Aorta (tissue), 5 donors: ENCODE measurements at places on chromosomes 6 and 20. TPM values are rescaled to one million over a fixed set of nuclear protein-coding genes. Genes with fewer than 3 reads are reported as not detected.

The TFAP2A gene
- total RNA-seq, result 0.63 TPM

The TXLNB gene
- 1.5 TPM for total RNA-seq

The NFATC2 gene
- total RNA-seq, result 11.7 TPM

The IL17A gene
- not detected for total RNA-seq

The LHFPL5 gene
- not detected for total RNA-seq

GRCh38 chr6:315921-316752, 23.9 kb downstream of the DUSP22 start:
- H3K36me3 ChIP-seq, result no peaks in the 10 kb centered on the region
- DNase-seq, result no peak
- no peak overlapping the region for H3K4me3 ChIP-seq

The HLA-DPA1 gene
- 122 TPM for total RNA-seq

DNA sequence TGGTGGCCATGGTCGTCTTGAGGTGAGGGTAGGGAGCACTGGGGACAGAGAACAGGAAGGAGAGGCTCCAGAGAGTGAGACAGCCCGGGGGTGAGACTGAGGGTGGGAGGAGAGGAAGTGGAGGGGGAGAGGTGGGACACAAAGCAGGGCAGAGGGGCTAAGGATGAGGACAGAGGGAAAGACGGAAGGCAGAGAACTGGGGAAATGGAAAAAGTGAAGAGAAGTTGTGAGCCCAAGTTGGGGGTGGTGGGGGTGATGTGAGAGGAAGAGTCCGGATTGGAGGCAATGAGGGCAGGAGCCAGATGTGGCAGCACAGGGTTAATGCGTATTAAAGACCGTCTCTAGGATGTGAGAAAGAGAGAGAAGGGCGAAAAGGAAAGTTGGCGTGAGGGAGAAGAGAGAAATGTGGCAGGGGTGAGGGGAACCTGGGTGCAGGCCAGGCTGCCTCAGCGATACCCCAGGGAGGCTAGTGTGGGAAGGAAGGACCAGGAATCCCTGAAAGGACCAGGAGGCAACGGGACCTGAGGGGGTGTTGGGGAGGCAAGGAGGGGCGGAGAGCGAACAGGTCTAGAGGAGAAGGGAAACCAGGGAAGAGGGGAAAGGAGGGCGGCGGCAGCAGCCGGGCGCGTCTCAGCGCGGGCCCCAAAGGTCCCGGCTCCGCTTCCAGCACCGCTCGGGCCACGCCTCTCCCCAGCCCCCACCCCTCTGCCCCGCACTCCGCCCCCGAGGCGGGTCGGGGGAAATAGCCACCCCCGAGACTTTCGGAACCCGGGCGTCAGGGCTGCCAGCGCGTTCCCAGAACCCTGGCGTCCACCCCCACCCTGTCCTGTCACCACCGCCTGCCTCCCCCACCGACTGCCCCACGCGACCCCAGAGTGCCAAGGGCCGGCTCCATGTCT, at the start of gene PPP1R18:
Gene PPP1R18 (minus strand): TSS at position 637 of the 899 bp plus-strand sequence. CDS start 627 bp downstream, at position 10.
- no peaks in the 10 kb centered on the region for H3K27me3 ChIP-seq
- no peaks in the 10 kb centered on the region for H3K4me1 ChIP-seq
- peak within 1 kb of the TSS; percentile 72 for H3K4me3 ChIP-seq
- peak within 1 kb of the TSS; percentile 80 for H3K27ac ChIP-seq

DNA sequence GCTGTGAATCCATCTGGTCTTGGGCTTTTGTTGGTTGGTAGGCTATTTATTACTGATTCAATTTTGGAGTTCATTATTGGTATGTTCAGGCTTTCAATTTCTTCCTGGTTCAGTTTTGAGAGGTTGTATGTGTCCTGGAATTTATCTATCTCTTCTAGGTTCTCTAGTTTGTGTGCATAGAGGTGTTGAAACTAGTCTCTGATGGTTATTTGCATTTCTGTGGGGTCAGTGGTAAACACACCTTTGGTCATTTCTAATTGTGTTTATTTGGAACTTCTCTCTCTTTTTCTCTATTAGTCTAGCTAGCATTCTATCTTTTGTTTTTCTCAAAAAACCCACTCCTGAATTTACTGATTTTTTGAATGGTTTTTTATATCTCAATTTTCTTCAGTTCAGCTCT, 70.1 kb upstream of the IRAK1BP1 start:
- no peak overlapping the region for H3K4me3 ChIP-seq
- no peaks in the 10 kb centered on the region for H3K36me3 ChIP-seq
- no peak for DNase-seq
- H3K27ac ChIP-seq, result no peak overlapping the region
- no peaks in the 10 kb centered on the region for H3K4me1 ChIP-seq

GRCh38 chr20:9507544-9508239, 6.7 kb upstream of the LAMP5 start:
- no peak for DNase-seq
- H3K4me3 ChIP-seq, result no peak overlapping the region
- H3K27me3 ChIP-seq, result no peaks in the 10 kb centered on the region
- H3K4me1 ChIP-seq, result no peaks in the 10 kb centered on the region
- no peak overlapping the region for H3K27ac ChIP-seq
- H3K36me3 ChIP-seq, result no peaks in the 10 kb centered on the region

- DNase-seq, result no peak
- no peaks in the 10 kb centered on the region for H3K4me1 ChIP-seq
- H3K4me3 ChIP-seq, result no peak overlapping the region
- H3K36me3 ChIP-seq, result no peaks in the 10 kb centered on the region
- no peaks in the 10 kb centered on the region for H3K27me3 ChIP-seq
Measured at GRCh38 chr6:4489538-4489937, 286.7 kb upstream of the CDYL start.

DNA sequence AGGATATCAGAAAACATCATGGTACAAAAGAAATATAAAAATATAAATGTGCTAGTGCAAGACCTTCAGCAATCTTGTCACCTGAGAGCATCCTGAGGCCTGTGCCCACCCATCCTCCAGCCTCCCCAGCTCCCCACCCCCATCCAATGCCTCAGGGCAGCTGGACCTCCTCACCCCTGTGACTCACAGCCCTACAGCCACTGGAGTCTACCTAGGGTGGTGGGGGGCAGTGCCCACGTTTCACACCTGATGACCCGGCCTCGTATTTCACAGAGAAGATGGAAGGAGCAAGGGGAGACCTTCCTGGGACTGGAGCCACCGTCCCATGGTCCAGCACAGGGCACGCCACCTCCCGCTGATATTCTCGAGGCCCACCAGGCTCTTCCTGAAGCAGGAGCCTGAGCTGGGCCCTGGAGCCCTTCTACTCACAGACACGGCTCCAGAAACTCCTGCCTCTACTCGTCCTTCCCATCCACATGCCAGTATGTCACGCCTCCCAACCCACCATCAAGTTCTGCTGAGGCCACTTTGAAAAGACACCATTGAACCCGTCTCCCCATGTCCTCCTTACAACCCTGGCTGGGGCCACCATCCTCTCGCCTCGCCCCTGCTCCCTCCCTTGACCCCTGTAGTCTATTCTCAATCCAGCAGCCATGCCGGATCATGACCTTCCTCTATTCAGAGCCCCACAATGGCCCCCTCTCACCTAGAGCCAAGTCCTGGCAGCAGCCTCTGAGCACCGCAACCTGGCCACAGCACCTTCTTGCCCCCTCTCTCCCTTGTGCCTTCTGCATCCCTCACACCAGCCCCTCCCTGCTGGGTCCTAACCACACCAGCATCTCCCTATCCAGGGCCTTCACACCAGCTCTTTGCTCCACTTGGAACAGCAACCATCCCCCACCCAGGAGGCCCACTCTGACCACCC, 13.3 kb downstream of the APMAP start:
- no peak overlapping the region for H3K4me3 ChIP-seq
- no peaks in the 10 kb centered on the region for H3K36me3 ChIP-seq
- H3K27me3 ChIP-seq, result no peaks in the 10 kb centered on the region
- no peaks in the 10 kb centered on the region for H3K4me1 ChIP-seq

DNA sequence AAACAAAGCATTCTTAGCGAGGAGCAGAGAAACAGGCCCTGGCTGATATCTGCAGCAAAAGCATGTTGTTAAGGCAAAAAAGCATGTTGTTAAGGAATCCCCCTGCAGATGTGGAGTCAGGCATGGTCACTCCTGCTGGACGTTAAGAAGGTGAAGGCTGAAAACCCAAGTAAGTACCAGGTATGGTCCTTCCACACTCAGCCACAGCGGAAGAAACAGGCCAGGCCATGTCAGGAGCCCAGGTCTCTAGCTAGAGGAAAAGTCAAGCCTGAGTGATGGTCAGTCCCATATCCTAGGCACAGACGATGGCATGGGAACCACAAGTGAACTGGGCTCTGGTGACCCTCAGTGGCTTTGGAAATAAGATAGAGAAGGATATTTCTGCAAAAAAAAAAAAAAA, 32.5 kb upstream of the MAS1L start:
- H3K27ac ChIP-seq, result no peak overlapping the region
- no peaks in the 10 kb centered on the region for H3K4me1 ChIP-seq
- no peak overlapping the region for H3K4me3 ChIP-seq

- no peak for DNase-seq
- no peaks in the 10 kb centered on the region for H3K4me1 ChIP-seq
- no peak overlapping the region for H3K27ac ChIP-seq
- H3K27me3 ChIP-seq, result peaks cover 4% of the 10 kb centered on the region
- peak overlapping the region; percentile 74 for H3K4me3 ChIP-seq
Measured at GRCh38 chr6:117264369-117264691, 1.0 kb upstream of the VGLL2 start.

The BMP7 gene
- total RNA-seq, result 0.52 TPM

- H3K4me3 ChIP-seq, result no peak overlapping the region
- H3K36me3 ChIP-seq, result no peaks in the 10 kb centered on the region
- no peak for DNase-seq
Measured at GRCh38 chr6:50655848-50656453, 57.4 kb upstream of the TFAP2D start.

- H3K4me3 ChIP-seq, result no peak overlapping the region
- H3K27ac ChIP-seq, result no peak overlapping the region
- no peak for DNase-seq
- H3K4me1 ChIP-seq, result no peaks in the 10 kb centered on the region
- H3K27me3 ChIP-seq, result no peaks in the 10 kb centered on the region
Measured at GRCh38 chr6:154218301-154218700, 138.3 kb downstream of the IPCEF1 start.

DNA sequence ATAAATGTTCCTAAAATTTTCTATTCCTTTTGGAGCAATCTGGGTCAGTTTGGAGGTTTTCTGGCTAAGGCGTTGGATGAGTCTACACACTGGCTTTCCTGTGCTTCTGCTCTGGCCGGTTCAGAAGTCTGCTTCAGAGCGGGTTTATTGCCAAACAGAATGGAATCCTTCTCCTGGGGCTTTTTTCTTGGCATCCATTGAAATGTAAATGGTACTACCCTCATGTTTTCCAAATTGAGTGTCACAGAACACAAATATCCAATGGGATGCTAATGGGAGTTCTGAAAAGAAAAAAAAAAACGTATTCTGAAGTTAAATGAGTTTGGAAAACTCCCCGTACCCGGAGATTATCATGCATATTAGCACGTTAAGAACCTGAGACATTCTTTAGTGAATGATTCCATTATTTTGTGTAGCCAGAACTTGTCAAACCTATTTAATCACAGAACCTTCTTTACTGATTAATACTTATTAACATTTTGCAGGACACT, 930.3 kb downstream of the QKI start:
- no peak for DNase-seq
- H3K36me3 ChIP-seq, result no peaks in the 10 kb centered on the region
- no peaks in the 10 kb centered on the region for H3K4me1 ChIP-seq
- H3K4me3 ChIP-seq, result no peak overlapping the region
- H3K27ac ChIP-seq, result no peak overlapping the region

The THBD gene
- total RNA-seq, result 79.8 TPM

- H3K27ac ChIP-seq, result no peak overlapping the region
- H3K4me1 ChIP-seq, result no peaks in the 10 kb centered on the region
- H3K27me3 ChIP-seq, result no peaks in the 10 kb centered on the region
- no peak for DNase-seq
Measured at GRCh38 chr20:33649201-33649681, 12.9 kb upstream of the C20orf144 start.

- no peak overlapping the region for H3K27ac ChIP-seq
- no peak overlapping the region for H3K4me3 ChIP-seq
- no peaks in the 10 kb centered on the region for H3K4me1 ChIP-seq
Measured at GRCh38 chr6:167079853-167080297, 43.0 kb upstream of the CCR6 start.

The MYB gene
- total RNA-seq, result not detected

DNA sequence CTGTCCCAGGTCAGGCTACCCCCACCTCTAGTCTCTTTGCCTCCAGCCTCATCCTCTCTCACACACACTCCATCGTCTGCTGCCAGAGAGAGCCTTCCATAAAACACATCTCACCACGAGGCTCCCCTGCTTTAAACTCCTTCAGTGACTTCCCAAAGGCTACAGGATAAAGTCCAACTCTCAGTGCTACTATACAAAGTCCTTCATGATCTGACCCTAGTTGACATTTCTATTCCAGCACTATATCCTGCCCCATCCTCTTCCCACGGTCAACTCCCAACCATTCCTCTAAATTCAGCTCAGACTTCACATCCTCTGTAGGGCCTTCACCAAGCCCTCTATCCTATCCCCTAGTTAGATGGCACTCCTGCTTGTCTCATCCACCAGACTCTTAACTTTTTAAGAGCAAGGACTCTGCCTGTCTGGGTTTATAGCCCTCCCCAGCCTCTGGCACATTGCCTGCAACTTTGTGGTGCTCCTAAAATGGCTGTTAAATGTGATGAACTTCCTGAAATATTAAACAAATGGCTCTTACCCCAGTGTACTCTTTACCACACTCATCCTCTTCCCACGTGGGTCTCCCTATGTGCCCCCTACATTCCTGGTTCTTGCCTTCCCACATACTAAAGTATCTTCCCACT, 36.1 kb downstream of the KIF16B start:
- DNase-seq, result no peak
- H3K4me3 ChIP-seq, result no peak overlapping the region
- peaks cover 6% of the 10 kb centered on the region for H3K4me1 ChIP-seq
- no peak overlapping the region for H3K27ac ChIP-seq

DNA sequence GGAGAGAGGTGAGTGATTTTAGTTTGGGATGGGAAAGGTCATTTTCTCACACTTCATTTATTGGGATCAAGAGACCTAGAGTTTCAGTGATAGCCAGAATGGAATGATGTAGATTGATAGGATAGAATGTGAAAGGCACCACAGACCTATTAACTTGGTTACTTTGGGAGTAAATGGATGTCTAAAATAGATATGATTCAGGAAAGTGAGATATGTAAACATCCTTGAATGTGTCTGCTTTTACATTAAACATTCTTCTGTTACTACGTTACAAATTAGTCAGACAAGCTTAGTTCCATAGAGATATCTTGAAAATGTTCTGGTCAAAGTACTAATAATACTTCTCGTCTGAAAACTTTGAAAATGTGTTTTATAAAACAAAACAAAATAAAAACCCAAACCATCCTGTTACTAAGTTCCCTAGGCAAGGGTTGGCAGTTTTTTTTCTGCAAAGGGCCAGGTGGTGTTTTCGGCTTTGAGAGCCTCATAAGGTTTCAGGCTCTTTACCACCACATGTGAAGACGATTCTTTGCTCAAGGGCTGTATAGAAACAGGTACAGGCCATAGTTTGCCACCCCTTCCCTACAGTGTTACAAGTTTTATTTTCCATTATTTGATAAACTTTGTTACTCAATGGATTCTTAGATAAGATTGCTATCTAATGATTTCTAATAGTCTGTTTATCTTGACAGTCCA, 3.4 kb downstream of the CYB5R4 start:
- no peak overlapping the region for H3K4me3 ChIP-seq
- H3K27ac ChIP-seq, result no peak overlapping the region
- no peaks in the 10 kb centered on the region for H3K27me3 ChIP-seq
- no peaks in the 10 kb centered on the region for H3K4me1 ChIP-seq
- peaks cover 6% of the 10 kb centered on the region for H3K36me3 ChIP-seq
- DNase-seq, result no peak
